Head of caudate nucleus (tissue), 42 donors: ENCODE measurements at places on chromosomes 6 and 20.
A peak's percentile ranks its signal among the peaks of the same experiment; 100 is the strongest.

- DNase-seq, result no peak
These were observed 4.2 kb downstream of the DOP1A start for GRCh38 chr6:83071707-83072106.

DNA sequence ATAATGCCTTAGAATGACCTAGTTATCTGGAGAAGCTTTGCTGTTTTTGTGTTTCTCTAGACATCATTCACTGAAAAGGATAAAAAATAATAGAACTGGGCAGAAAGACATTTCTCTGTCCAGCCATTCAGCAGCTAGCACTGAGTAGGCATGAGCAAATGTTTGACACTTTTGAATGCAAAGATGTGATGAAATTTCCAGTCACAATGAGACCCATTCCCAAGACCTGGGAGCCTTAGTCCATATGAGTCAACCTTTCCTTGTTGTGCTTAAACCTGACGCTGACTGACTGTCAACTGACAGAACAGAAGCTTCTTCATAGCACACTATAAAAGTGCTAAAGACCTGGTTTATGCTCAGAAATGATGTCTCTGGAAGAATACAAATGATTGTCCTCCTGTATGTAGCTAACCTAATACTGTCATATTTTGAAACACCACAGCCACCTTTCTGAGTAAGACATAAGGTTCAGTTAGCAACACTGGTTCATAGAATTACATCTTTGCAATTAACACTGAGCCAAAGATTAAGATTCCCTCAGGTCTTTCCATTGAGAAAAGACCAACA, 17.1 kb downstream of the RALGAPA2 start:
- DNase-seq, result no peak

- DNase-seq, result no peak
These were observed 34.9 kb upstream of the DST start for GRCh38 chr6:56677559-56677958.

GRCh38 chr6:34970488-34970887, 81.4 kb downstream of the ANKS1A start:
- no peak for DNase-seq

GRCh38 chr20:6886065-6886729, 118.7 kb downstream of the BMP2 start:
- no peak for DNase-seq

DNA sequence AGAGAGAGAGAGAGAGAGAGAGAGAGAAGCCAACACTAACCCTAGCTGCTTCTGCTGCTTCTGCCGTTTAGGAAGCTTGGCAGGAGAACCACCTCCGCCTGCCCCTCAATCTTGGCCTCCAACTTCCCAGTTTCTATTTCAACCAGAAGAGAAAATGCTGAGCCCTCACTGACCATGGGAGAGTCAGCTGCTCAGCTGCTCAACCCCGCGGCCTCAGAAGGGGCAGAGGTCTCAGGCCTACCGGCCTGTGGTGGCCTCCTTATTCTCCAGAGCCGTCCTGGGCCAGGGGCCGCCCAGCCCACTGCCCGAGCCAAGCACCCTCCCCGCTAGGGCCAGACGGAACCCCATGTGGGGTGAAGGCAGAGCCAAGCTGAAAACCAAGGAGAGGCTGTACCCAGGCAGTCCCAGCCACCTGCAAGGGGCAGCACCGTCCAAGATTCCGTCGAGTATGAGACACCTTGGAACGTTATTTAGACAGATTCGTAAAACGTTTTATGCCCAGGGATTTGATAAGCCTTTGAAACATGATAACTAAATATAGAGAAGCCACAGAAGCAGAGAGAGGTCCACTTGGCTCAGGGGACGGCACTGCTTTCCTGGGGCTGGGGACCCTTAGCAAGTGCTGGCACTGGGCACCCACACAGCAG, 116.6 kb downstream of the DLL1 start:
- DNase-seq, result peak; percentile 35

DNA sequence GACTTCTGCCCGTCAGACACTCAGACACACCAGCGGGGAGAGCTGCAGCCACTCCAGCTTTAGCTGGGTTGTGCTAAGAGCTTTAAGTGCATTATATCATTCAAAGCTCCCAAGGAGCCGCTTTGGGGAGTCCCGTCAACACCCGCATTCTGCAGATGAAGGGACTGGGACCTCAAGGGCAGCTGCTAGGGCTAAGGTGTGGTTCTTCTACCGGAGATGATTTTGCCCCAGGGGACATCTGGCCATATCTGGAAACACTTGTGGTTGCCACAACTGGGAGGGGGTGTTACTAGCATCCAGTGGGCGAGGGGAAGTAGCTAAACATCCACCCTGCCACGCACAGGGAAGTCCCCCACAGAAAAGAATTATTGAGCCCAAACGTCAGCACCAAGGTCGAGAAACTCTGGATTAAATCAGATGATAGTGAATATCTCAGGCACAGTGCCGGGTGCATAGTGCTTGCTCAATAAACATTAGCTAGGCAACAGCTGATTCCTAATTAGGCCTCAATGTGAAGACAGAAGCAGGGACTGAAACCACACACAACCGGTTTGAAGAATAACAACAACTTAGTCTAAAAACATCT, 29.6 kb downstream of the PMEPA1 start:
- DNase-seq, result no peak

DNA sequence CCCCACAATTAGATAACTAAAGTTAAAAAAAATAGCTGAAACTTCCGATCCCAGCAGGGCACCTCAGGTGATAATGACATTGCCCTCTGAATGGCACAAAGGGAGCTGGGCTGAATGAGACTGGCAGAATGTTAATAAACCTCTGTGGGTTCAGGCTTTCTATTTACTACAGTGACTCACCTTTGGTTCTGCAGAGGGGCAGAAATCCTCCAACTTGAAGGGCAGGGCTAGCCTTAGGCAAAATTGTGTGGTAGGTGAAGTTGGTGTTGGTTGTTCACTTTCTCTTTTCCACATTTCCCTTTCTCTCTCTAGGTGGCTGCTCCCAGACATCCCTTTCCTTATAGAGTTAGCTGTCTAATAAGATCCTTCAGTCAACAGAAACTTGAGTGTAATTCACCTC, 625.2 kb downstream of the EPM2A start:
- no peak for DNase-seq

- no peak for DNase-seq
These were observed 530.2 kb upstream of the MAN1A1 start for GRCh38 chr6:119879731-119880130.

DNA sequence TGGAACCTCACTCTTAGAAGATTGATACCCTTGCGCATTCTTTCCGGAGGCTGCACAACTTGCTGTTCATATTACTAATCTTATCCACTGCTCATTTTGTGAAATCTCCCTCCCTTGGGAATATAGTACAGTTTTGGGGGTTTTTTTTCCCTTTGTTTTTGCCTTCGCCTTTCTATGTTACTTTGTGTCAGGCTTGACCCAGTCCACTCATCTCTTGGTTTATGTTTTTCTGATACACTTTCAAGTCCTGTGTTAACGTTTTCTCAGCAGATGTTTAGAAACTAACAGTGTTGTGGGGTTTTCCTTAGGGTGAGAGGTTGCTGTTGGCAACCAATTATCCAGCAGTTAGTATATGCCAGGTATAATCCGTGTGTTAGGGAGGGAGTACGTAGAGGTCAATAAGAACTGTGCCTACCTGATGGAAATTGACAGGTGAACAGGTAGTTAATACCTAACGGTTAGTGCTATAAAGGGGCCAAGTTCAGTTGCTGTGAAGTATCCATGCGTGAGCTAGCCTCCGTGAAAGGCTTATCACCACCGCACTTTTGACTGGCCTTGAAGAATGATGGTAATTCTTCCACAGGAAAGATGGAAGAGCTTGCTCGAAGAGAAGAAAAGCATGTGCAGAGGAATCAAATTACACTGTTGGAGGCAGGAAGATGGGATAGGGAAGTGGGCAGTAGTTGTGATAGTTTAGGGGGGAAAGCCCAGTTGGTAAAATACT, 1.4 kb downstream of the NFYA start:
- DNase-seq, result no peak

- DNase-seq, result no peak
These were observed 97.9 kb downstream of the SSR1 start for GRCh38 chr6:7215131-7215530.
